HL-60 (cell line): ENCODE measurements at places on chromosomes 4 and X.

- no peak for DNase-seq
Observed at GRCh38 chr4:90403781-90404180, 276.6 kb downstream of the CCSER1 start.

DNA sequence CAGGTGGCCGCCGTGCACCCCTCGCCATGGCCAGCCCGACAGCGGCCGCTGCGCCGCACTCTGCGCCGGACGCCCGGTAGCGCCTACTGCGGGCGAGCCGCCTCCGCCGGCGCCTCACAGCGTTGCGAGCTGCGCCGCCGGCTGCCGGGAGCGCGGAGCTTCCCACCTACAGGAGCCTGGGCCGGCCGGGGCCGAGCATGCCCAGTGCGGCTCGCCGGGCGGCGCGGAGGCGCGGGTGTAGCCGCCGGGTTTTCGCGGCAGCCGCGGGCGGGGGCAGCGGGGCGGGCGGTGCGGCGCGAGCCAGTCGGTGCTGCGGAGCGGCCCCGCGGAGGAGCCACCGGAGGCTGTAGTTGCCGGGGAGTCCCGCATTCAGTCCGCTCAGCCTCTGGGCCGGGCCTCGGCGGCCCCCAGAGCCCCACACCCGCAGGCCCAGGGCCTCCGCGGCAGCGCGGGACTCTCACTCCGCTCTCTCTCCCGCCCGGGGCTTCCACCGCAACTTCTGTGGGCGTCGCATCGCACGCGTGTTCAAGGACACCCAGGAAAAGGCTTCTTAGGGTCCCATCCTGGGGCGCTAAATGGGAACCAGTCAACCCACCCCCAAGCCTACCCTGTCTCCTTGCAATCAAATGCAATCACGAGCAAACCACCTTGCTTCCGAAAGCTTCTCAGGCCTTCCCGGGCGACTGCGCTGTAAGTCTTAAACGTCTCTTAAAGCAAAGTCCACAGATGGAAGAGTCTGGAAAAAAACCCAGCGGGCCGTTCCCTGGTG lies at the start of gene MFAP3L:
TSS of gene MFAP3L (minus strand) at position 143 of the 769 bp plus-strand sequence. CDS start 20,518 bp downstream, outside the sequence.
- DNase-seq: peak; percentile 71

DNA sequence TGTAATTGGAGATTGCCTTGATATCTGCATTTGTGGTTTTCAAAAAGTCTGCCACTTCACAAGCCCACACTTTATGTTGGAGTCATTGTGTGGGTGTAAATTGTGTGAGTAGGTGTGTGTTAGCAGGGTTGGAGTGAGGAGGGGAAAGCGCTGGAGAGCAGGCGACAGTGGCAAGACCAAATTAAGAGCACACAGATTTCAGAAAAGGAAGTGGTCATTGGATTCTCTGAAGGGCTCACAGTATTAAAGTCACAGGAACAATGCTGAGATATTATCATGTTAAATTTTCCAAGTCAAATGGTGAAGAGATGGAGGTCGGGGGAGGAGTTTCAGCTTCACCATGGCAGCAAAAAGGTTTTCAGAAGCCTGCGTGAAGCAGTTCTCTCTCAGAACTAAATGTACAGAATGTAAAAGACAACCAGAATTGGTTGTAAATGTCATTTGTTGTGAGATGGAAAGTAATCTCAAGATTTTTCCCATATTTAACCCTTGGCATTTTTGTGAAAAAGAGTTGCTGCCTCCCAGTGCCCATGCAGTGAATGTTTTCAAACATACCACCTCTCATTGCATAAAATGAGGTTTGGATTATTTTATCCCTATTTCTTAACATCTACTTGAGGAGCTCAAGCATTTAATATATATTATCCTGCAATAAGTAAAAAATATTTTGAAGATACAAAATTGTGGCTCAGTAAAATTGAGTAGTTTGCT lies 265.9 kb downstream of the ZNF674 start:
- peak; percentile 12 for DNase-seq

DNA sequence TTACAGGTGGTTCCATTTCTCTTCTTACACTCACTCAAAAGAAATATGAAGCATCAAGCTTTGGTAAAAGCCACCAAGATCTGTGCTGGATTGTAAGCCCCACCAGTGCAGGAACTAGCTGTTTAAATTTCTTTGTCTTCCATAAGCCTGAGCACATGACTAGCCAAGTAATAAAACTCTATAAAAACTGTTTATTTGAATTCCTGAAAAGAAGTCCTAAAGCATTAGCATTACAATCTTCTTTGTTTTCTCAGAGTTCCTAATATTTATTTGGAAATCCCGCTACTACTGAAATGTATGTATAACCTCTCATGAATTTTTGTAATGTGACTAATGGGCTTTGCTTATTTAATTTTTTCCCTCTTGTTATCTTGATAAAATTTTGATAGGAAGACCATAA lies 65.9 kb downstream of the IQCM start:
- DNase-seq: no peak

DNA sequence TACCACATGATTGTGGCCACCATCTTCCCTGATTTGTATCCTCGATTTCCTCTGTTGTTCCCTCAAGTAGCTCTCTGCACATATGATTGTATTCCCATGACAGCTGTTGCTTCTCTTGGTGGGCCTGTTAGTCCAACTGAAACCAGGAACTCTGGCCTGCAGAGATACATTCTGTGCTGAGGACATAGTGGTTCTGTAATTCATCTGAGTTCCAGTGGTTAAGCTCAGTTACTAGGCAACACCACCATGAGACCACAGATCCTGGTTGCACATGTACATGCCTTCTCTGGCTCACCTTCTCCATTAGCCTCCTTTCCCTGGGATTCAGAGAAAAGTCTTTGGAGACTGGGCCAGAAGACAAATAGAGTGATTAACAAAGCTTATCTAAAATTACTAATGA lies 172.1 kb upstream of the SLC7A11 start:
- peak; percentile 70 for DNase-seq

DNA sequence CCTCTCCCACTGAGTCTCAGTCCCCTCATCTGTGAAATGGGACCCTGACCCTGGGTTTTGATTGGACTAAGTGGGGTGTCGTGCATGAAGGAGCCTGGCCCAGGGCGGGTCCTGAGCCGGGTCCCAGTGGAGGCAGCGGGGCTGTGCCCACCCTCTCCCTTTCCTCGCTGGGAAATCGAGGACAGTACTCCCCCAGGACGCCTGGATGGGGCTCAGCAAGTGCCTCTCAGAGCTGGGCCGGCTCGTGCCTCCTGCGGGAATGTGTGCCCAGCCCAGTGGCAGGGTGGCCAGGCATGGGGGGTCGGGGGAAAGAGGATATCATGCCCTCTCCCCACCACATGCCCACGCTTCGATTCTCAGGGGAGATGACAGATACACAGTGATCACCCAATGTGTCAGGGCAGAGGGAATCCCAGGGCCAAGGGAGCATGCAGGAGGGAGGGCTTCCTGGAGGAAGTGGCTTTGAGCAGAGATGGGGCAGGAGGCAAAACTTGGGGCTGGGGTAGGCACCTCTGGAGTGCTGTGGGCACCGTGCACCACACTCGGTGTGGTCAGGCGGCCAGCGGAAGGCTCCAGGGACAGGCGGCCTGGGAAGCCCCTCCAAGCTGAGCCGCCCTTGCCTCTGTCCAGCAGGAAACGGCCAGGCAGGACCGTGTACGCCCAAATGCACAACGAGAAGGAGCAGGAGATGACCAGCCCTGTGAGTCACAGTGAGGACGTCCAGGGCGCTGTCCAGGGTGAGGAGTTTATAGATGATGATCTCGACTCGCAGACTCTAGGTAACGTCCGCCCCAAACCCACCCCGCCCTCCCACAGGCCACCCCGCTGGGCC lies 203.0 kb downstream of the AFAP1 start:
- no peak for DNase-seq

- no peak for DNase-seq
Observed at GRCh38 chrX:107738768-107739167, 36.8 kb downstream of the TSC22D3 start.

DNA sequence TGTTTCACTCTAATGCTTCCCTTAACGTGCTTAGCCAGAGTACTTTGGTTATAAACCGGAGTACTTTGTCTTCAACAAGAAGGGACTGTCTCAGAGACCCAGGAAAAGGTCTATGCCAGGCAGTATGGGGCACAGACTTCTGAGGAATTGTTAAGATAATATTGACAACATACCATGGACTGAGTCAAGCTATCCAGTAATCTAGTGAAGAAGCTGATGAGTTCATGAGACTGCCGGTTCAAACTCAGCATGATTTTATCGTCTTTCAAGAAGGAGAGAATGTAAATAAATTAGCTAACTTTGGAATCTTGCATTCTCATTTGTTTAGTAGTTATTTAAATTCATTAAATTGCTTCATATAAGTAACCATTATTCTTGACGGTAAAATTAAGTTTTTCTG lies 546.1 kb downstream of the PPP4R3C start:
- DNase-seq: no peak

DNA sequence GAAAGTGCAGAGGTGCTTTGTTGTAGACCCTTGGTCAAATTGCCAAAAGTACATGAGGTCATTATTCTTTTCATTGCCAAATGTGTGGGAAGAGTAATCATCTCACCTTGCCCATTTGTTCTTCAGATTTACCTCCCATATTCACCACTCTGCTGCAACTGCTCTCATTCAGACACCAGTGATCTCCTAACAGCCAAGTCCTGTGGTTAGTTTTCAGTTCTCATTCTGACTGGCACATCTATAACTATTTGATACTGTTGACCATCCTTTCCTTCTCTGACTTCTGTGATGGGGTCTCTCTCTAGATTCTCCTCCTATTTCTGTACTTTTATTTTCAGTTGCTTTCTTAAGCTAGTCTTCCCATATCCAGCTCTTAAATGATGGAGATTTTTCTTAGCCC lies 39.8 kb downstream of the GRIA3 start:
- no peak for DNase-seq

DNA sequence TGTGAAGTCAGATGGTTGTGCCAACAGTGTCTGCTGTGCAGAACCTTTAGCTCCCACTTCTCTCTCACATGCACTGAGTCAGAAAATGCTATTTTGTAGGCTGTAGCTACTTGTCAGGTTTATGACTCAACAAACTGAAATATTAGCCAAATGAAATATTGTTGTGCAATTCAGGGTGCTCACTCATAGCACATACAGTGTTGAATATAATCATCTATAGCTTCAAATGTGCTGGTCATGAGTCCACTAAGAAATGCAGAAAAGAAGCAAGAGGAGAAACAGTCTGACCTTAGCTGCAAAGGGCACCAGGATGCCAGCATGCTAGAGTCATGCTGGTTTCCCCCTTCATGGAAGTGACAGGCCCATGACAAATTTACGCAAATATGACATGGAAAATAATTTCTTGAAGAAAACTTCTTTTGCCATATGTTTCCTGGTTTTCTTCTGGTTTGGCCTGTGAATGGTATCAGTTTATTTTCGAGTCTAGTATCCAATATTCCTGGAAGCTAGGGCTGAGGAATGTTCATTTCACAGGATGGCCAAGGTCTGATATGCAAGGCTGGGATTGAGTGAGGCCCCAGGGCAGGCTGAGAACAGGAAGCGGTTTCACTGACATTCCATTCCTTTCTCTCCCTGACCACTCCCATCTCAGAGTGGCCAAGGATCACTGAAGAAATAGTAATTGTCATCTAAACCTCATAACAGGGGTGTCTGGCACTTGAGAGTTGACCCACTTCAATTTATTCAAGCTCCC lies 10.3 kb upstream of the CXCL2 start:
- peak; percentile 35 for DNase-seq

DNA sequence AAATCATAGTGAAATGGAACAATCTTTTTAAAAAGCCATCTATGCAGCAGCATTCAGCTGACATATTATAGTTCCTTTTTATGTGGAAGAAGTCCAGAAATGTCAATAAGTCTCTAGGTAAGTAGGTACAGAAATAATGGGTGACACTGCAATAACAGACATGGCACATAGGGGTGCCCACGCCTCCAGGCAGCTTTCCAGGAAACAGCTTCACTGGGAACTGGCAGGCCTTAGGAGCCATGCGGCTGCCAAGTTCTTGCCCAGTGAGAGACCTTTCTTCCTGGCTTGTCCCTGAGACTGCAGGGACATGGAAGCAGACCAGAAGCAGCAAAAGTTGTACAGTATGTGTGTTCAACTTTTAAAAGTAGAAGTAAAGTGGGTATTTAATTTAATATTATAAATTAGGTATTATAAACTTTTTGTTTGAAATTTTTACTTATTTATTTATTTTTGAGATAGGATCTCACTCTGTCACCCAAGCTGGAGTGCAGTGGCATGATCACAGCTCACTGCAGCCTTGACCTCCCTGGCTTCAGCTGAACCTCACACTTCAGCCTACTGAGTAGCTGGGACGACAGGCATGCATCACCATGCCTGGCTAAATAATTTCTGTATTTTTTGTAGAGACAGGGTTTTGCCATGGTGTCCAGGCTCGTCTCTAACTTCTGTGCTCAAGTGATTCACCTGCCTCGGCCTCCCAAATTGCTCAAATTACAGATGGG lies 12.1 kb upstream of the ETNPPL start:
- DNase-seq: no peak

DNA sequence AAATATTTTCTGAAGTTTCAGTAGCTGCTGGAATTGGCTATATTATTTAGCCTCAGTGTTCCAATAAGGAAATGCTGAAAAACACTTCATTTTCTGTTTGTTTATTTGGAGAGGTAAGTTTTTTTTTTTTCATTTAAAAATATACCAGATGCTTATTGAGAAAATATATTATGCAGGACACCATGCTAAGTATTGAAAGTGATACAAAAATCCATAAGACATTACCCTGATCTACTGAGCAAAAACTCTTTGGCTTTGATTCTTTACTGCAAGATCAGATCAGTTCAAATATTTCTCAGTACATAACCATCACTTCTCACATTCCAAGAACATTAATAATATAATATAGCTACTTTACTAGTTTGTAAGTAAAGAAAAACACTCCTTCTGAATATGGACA lies 123.4 kb upstream of the PACRGL start:
- no peak for DNase-seq
